ENCODE measurements at places on chromosomes 13 and 19.

GRCh38 chr13:41117869-41118268 lies 14.7 kb downstream of the KBTBD6 start:
- DNase-seq, result no peak

DNA sequence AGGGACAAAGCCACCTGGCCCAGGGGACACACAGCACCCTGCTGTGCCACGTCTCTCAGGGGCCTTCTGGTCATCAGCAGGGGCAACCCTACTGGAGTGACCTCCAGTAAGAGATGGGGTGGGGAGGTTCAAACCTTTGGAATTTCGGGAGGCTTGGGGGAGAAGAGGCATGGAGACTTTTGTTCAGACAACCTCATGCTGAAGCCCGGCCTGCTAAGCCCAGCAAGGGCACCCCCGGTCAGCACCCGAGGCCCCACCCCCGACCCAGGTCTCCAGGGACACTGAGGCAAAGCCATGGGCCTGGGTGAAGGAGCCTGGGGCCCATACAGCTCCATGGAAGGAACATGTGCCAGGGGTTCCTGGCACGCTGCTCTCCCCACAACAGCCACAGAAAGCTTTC lies 23.3 kb downstream of the ZNF787 start:
- DNase-seq, result no peak

DNA sequence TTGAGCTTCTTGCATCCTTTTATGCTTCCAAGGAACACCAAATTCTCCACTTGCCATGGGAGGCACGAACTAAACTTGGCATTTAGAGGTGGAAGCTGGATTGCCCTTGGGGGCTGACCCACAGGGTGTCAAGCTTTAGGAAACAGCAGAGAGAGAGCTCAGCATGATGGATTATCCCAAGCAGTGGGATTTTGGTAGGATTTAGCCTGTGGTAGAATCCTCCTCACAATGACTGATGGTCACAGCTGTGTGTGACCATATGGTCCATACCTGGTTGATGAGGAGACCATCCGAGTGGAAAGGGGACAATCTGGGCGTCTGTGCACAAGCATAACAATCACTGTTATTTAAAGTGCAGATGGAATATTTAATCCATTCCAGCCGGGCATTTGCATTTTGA lies 40.1 kb upstream of the PSG9 start:
- no peak for DNase-seq

DNA sequence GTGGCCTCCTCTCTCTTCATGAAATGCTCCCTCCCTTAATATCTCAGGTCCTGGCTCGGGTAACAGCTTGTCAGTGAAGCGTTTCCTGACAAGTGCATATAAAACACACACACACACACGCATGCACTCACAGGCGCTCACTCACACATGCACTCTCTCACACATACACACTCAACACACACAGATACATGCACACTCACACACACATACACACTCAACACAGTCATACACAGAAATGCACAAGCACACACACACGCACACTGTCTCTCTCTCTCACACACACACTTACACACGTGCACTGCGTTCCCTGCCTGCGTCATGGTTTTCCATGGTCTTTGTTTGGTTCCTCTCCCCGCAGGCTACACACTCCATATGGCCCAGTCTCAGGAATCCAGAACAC lies 344.1 kb downstream of the UQCRFS1 start:
- no peak for DNase-seq

- DNase-seq, result no peak
Observed at GRCh38 chr13:43274881-43275280, 251.5 kb downstream of the DNAJC15 start.

GRCh38 chr19:50479761-50480251 lies 3.2 kb upstream of the GARIN5A start:
- DNase-seq, result no peak

GRCh38 chr13:99004978-99005377 lies 27.1 kb upstream of the DOCK9 start:
- DNase-seq, result no peak

GRCh38 chr13:49539746-49540145 lies 44.0 kb downstream of the PHF11 start:
- no peak for DNase-seq

DNA sequence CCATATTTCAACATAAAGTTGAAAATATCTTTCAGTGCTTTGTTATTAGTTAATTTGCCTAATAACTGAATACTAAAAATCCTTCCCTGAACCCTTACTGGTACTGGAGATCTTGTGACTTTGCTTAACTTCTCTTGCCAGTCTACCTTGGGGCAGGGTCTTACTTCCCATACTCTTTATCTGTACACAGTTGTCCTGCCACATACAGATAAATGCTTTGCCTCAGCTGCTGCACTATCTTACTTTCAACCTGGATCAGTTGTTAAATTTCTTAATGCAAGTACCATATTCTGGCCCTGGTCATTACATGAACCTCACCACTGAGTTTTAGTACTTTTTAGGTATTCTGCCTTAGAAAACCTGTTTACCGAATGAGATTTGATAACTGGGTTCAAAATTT lies 107.6 kb downstream of the PIBF1 start:
- DNase-seq, result no peak

DNA sequence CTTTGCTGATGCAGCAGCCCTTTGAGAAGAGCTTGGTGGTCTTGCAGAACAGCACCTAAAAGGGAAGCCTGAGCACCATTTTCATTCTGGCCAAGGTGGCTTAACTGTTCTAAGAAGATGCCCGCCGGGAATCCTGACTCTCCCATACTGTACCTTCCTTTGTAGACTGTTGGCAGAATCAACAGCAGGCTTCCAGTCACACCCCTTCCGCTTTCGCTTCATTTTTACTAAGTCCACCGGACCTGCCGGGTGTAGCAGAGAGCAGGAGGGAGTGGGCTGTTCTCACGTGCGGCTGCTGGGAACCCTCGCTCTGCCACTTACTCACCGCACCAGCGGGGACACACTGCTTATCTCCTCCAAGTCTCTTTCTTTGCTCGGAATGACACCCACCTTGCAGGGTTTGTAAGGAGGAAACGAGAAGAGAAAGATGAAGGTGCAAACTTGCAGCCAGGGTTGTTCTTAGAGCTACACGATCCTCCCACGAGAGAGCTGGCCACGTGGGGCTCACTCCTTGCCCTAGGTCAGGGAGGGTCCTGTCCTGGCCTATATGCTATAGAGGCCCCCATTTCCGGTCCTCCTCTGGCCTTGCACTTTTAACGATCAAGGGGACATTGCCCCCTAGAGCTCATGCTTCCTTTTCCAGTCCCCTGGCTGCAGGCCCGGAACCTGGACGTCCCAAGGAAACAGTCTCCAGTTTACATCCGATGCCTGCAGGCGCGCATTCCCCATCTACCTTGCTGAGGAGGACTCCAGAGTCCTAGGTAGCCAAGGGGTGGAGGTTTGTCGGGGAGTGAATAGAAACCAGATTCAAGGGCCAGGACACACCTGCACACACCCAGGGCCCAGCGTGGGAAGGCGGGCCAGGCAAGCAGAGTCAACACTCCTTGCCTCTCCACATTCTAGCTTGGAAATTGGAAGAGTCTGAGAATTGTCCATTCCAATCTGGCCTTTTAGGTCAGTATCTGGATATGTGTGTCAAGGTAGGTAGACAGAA lies 453.6 kb downstream of the IRS2 start:
- DNase-seq, result no peak

- DNase-seq, result no peak
Observed at GRCh38 chr19:1698636-1699035, 46.2 kb upstream of the TCF3 start.

DNA sequence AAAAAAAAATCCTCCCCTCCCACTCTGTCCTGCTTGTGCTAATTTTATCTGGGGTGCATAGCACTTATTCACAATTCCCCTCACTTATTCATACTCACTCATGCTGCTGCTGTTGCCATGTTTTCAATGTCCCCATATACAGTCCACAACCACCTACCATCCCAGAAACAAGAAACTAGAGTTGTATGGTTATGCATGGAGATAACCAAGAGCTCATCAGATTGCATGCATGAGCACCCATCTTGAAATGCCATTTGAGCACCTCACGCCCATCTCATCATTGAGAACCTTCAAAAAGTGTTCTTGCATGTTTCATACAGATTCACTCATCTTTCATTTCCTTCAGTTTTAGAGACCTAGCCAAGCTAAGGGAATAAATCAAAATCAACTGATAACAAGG lies 15.1 kb upstream of the N4BP2L2 start:
- DNase-seq, result no peak

GRCh38 chr13:103952183-103952582 lies 886.0 kb upstream of the SLC10A2 start:
- DNase-seq, result no peak

GRCh38 chr13:32988608-32989289 lies 27.5 kb upstream of the KL start:
- no peak for DNase-seq

GRCh38 chr19:12987190-12987589 lies 8.1 kb upstream of the NFIX start:
- DNase-seq, result no peak

- no peak for DNase-seq
Observed at GRCh38 chr13:44815623-44816022, 173.6 kb downstream of the NUFIP1 start.

GRCh38 chr19:9819596-9819909 lies 674 bp upstream of the FBXL12 start:
- DNase-seq, result no peak

- DNase-seq, result no peak
Observed at GRCh38 chr13:31043957-31044356, 111.5 kb downstream of the TEX26 start.

GRCh38 chr19:35545855-35546381 lies 492 bp downstream of the TMEM147 start:
- no peak for DNase-seq

DNA sequence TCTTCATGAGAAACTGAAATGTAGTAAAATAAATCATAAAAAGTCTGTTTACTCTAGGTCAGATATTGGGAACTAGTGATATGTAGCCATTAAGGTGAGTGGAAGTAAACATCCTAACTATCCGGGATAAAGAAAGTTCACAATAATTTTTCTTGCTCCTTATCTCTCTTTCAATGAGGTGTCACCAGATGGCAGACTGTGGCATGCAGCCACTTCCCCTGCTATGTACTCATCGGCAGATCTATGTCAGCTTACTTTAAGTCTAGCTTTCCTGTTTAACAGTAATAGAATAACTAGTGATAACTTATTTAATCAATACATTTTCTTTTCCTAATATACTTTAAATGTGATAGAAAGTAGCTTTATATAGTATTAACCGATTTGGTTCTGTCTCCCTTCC lies 181.9 kb downstream of the NDFIP2 start:
- no peak for DNase-seq

DNA sequence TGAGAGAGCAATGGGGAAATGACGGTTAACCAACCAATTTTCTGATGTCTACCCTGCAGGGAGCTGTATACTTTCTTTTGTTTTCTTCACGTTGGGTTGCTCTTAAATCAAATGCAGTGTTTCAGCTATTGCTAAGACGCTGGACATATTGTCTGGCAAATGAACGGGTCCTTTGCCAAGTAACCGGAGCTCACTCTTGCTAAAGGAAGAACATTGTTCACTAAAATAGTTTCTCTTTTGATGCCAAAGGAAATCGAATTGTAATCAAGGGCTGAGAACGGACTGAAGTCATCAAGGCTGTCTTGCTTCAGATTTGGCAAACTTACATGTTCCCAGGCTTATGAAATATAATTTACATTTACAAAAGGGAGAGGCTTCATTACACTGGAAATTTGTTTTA lies 142.3 kb upstream of the ARGLU1 start:
- no peak for DNase-seq

DNA sequence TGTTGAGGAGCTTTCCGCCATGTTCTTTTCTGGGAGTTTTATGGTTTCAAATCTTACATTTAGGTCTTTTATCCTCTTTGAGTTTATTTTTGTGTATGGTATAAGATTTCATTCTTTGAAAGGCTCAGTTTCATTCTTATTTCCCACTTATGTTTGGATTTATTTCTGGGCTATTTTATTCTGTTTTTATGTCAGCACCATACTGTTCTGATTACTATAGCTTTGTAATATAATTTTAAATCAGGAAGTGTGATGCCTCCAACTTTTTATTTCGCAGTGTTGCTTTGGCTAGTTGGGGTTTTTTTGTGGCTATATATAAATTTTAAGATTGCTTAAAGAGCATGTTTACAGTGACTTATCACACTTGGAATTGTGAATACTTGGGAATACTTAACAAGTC lies 135.1 kb downstream of the SIPA1L3 start:
- DNase-seq, result no peak

DNA sequence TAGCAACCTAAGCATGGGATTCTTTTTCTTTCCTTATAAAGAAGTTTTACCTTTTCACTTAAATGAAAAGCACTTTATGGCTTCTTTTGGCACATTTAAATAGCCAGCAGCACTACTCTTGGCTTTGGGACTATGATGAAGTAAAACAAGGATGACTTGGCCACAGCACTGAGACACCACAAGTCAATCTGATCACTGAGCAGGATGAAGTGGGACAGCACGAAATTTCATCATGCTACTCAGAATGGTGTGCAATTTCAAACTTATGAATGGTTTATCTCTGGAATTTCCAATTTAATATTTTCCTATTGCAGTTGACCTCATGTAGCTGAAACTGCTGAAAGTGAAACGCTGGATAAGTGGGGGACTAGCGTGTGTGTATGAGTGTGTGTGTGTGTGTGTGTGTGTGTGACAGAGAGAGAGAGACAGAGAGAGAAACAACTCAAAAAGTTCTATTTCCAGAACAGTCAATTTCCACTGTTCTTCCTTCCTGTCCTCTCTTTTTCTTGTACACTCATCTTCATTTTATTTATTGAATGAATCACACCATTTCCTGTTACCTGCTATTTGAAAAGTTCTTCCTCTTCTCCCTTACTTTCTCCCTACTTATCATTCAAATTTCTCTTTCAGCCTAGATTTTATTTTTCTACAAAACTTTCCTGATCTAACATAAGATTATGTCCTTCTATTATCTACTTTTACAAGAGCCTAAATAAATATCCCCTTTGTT lies 414.2 kb upstream of the MIR17HG start:
- no peak for DNase-seq

GRCh38 chr13:49587311-49587847 lies 2.0 kb upstream of the RCBTB1 start:
- DNase-seq, result no peak

DNA sequence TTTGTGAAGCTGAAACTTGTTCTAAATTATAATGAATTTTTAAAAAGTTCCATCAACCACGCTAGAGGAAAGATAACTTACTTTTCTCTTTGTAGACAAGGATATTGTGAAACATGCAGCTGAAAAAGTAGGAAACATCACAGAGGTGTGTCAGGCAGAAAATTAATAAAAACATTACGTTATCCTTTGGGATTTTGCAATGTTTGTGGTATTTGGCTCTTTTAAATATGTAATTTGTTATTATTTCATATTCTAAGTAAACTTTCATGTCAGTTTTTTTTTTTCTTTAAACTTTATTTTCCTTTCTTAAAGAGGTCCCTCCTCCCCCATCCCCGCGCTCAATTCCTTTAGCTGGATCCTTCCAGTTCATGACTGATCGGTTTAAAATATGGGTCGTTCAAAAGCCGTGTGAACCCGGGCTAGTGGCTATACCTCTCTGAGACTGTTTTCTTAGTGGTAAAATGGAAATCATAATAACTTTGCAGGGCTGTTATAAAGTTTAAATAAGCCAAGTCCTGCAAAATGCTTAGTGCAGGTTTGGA lies 740 bp upstream of the CCDC61 start:
- DNase-seq, result no peak
